ENCODE measurements at places on chromosomes 3 and 15.
A peak's percentile ranks its signal among the peaks of the same experiment; 100 is the strongest.

DNA sequence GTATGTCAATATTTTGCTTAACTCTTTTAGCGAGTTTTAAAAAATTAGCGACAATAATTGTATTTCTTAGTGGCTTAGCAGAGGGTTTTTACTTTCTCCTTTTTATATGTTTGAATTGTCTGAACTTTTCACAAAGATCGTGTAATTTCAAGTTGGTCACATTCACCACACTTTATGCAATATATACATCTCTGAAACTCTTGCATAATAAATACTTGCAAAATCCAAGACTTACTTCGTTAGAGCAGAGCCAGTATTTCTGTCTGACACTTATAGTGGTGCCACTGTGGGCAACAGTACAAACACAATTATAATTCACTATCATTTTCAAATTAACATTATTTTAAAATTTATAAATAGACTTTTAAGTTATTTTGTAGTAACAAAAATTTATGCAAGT lies 62.0 kb downstream of the SUCNR1 start:
- no peak for DNase-seq

GRCh38 chr3:61847784-61848462 lies 286.6 kb downstream of the PTPRG start:
- DNase-seq: no peak

GRCh38 chr3:160038862-160039562 lies 50.4 kb downstream of the IL12A start:
- DNase-seq: no peak

- DNase-seq: peak; percentile 47
Observed at GRCh38 chr15:90219421-90220141, 14.2 kb downstream of the CIB1 start.

- no peak for DNase-seq
Observed at GRCh38 chr3:112847692-112848091, 1.0 kb upstream of the CD200R1L start.

- no peak for DNase-seq
Observed at GRCh38 chr3:7875925-7876324, 625.7 kb upstream of the LMCD1 start.

DNA sequence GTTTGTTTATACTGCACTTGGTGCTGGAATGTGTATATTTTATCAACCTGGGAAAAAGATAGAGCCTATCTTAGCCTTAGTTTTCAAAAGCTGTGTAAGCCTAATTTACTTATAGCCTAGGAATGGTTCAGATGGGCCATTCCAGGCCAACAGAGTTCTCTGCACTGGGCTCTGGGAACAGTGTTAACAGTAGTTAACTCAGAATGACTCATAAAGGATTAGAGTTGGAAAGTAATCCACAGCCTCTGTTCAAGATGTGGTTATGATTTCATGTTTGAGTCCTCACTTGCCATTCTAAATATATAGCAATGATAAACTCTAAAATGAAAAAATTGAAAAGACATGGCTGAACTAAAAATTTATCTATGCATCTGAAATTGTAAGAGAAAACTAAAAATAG lies 22.6 kb upstream of the PEX5L start:
- no peak for DNase-seq

DNA sequence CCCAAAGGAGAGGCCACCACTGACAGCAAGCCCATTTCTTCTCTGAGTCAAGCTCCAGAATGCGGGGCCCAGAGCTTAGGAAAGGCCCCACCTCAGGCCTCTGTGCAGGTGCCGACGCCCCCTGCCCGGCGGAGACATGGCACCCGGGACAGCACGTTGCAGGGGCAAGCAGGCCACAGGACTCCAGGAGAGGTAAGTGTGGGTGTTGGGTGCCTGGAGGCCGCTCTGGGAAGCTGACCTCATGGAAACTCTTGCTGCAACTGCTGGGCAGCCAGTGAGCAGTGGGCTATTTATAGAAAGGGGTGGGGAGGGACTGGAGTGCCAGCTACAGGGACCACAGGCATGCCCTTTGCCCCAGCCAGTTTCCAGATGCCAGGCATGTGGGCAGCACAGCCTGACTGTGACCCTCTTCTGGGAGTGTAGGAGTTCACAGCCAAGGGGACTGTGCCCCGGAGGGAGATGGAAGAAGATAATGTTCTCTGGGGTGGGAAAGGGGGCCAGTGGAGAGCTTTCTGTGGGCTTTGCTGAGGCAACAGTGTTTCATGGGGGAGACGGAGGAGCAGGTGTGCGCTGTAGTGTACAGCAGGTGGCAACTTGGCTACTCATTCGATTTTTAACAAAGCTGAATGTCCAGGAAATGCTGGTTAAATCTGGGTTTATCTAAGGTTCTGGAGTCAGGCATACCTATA lies 23.7 kb downstream of the ALPK3 start:
- no peak for DNase-seq

- DNase-seq: no peak
Observed at GRCh38 chr15:60009124-60009960, 5.2 kb downstream of the FOXB1 start.

DNA sequence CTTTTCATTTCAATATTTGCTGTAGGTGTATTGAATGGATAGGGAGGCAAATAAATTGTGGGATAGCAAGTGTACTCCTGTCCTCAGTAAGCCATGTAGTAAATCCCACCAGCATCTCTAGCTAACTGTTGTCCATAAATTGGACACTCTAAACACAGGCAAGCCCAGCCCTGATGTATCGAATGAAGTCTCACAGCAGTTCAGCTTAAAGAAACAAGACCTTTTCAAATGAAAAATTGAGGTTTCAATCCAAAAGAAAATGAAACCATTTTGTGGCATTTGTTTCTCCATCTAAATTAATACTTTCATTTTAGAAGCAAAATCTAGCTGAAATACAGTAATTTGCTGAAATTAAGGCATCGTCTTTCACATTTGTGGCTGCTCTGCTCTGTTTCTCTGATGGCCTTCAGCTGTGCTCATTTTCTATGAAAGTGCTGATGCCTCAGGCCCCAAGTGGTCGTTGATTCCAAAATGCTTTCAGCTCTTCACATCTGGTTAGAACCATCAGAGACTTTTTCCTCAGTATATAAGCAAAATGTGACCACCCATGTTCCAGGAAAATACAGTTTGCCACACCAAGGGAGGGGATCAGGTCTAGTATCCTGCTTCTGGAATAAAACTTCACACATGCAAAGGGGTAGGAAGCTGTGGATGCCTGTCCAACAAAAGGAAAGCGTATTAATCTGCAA lies 245.0 kb downstream of the ZMAT3 start:
- no peak for DNase-seq

DNA sequence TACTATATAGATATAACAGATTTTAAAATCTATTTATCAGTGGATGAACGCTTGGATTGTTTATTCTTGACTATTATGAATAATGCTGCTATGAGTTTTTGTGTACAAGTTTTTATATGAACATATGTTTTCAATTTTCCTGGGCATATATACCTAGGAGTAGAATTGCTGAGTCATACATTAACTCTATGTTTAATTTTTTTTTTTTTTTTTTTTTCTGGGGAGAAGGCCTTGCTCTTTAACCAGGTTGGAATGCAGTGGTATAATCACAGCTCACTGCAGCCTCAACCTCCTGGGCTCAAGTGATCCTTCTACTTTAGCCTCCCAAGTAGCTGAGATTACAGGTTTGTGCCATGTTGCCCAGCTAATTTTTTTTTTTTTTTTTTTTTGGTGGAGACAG lies 9.1 kb downstream of the CIDEC start:
- no peak for DNase-seq

DNA sequence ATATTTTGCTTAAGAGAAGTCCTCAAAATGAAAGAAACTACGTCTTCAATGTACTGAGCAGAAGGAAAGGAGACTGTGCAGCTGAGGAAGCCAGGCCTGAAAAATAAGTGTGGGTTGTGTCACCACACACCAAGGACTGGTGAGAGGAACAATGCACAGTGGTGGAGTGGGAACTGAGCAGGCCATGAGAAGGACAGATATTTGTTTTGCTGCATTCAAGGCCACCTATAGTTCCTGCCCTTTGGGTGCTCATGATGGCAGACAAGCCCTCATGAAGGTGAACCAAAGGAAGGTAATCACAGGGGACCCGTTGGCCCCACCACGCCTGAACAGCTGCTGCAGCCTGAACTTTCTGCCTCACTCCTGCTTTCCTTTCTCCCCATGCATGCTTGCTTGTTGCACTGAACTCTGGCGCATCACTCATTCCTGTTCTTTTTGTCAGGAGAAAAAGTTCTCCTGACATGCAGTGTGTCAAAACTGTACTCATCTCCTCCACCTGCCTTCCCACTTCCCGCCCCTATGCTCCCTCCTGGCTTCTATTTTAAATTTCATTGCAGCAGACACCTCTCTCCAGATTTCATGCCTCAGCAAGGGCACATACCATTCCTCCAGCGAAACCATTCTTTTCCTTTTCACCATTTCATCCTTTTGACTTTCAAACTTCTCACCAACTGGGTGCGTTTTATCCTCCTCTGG lies 2.2 kb upstream of the RNF7 start:
- no peak for DNase-seq

GRCh38 chr15:100170291-100171210 lies 171.2 kb downstream of the ADAMTS17 start:
- DNase-seq: no peak

DNA sequence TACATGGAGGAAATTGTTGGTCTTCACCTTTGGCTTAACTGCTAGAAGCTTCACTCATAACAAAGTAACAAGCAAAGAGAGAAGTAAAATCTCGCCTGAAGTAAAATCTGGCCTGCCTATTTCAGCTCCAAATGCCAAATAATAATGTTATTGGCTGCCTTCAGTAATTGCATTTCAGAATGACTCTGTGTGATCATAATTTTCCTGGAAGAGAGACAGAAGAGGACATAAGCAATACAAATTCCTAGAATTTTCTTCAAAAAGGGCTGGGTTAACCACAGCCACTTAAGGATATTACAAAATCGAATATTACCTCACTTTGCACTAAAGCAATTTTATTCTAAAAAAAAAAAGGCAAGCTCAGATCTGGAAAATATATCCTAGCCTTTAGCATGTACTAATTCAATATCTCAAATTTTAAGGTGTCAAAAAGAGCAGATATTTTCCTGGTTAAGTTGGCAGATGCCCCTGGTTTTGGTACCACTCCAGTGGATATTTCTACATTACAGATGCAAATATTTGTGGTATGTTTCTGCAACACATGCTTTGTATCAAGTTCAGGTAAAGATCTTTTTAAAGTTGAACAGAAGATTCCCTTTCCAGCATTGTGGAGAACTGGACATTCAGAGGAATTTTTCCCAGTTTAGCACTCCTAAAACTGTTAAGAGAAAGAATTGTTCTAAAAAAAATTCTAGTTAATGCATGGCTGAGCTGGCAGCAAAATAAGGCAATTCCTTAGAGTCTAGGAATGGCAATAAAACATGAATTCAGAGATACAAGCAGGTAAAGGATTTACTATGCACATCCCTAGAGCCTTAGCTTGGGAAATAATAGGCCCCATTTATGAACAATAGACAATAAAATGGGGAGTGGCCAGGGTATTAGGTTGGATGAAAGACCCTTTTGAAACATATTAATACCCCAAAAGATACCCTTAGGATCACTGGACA lies 116.7 kb downstream of the STAC start:
- DNase-seq: no peak

DNA sequence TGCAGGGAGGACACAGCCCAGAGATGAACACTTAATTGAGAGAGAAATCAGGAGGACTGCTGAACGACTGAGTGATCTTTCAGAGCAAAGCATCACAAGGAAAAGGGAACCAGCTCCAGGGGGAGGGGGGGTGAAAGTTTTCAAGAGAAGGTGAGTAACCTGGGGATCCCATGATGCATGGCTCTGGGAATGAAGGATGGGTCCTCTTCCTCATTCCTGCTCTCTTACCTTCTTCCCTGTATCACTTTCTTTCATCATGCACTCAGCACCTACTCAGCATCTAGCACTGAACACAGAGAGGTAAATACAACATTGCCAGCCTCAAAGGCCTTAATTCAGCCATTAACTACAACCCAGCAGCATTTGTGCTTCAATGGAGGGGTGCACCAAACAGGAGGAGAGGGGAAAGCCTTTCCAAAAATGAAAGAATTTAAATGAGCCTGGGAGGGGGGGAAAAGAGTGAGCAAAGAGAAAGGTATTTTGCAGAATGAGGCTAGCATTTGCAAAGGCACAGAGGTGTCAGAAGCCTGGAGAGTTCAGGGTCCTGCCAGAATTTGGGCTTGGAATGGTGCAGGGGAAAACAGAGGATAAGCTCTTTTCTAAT lies 427.4 kb downstream of the FOXP1 start:
- no peak for DNase-seq

GRCh38 chr3:67509471-67510075 lies 144.8 kb downstream of the SUCLG2 start:
- DNase-seq: no peak

DNA sequence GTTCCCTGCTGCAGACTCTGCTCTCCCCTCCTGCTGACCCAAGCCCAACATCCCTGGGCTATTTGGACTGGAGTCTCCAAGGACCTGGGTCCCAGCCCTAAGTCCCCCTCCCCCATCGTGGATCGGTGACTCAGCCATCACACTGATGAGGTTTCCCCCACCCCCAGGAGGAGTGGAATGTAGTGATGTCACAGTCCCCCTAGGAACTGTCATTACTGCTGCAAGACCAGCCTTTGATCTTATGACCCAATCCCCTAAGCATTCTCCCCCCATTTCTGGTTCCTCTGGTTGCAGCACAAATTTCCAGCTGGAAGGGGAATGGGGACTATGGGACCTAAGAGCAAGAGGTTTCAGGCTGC lies 63.4 kb upstream of the CSPG4 start:
- no peak for DNase-seq

DNA sequence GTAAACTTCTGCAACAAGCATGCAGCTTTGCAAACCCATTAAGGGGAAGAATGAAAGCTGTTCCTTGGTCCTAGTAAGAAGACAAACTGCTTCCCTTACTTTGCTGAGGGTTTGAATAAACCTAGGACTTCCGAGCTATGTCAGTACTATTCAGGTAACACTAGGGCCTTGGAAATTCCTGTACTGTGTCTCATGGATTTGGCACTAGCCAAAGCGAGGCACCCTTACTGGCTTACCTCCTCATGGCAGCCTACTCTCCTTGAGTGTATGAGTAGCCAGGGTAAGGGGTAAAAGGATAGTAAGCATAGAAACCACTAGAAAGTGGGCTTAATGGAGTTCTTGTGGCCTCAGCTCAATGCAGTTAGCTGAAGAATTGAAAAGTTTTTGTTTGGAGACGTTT lies 224.2 kb downstream of the P3H2 start:
- DNase-seq: no peak

- no peak for DNase-seq
Observed at GRCh38 chr3:71463617-71464016, 119.9 kb downstream of the FOXP1 start.

- DNase-seq: no peak
Observed at GRCh38 chr3:71395927-71396695, 187.4 kb downstream of the FOXP1 start.
